Activated T-cell treated with anti-CD3 and anti-CD28 coated beads, Interleukin-2, amount 50 U/mL, for 1 hour (primary cell): ENCODE measurements at places on chromosomes 4 and X.

DNA sequence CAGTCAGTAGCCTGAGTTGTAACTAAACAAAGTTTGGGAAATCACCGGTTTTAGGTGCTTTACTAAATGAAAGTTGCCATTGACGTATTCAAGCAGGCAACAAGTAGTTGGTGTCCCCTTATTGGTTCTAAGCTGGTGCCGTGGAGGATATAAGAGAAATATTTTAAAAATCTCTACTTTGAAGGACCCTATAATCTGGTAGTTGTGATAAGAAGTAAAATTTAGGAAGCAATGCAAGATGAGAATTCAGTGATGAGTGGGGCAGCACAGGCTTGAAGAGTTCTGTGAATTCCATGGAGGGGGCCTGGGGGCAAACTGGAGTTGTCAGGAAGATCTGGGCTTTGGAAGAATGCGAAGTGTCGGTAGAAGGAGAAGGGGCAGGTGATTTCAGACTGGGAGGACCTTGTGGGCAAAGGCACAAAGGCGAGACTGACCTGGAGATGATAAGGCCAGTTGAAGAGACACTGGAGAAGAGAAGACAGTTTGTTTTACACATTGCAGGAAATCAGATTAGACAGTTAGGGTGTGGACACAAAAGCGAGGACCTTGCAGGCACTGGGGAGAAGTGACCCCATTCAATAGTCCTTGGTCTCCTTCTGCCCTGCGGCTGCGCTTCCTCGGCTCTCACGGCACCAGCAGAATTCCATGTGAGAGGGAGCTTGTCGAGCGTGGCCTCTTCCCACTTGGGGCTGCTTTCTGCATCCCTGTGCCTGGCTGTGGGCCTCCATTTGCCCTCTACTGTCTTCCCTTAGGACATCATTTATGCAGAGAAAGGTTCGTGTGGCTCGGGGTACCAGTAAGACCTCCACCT, 1.3 kb downstream of the RHOH start:
- peak; percentile 61 for DNase-seq

GRCh38 chr4:153549405-153549804, 83.2 kb downstream of the TMEM131L start:
- DNase-seq: no peak

DNA sequence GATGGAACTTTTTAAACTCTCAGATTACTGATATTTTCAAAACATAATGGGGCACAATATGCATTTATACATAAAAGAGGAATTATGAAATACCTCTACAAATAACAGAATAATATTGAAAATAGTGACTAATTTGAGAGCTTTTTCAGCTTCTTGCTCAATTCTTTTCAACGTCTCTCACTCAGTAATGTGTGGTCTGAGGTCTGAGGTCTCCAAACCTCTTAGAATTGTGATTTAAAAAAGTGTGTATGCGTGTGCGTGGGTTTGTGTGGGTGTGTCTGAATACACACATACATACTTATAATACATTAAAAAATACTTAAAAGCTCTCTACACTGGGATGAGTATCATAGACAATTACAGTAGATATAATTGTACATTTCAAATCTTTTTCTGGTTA, 7.9 kb downstream of the NDNF start:
- DNase-seq: no peak

DNA sequence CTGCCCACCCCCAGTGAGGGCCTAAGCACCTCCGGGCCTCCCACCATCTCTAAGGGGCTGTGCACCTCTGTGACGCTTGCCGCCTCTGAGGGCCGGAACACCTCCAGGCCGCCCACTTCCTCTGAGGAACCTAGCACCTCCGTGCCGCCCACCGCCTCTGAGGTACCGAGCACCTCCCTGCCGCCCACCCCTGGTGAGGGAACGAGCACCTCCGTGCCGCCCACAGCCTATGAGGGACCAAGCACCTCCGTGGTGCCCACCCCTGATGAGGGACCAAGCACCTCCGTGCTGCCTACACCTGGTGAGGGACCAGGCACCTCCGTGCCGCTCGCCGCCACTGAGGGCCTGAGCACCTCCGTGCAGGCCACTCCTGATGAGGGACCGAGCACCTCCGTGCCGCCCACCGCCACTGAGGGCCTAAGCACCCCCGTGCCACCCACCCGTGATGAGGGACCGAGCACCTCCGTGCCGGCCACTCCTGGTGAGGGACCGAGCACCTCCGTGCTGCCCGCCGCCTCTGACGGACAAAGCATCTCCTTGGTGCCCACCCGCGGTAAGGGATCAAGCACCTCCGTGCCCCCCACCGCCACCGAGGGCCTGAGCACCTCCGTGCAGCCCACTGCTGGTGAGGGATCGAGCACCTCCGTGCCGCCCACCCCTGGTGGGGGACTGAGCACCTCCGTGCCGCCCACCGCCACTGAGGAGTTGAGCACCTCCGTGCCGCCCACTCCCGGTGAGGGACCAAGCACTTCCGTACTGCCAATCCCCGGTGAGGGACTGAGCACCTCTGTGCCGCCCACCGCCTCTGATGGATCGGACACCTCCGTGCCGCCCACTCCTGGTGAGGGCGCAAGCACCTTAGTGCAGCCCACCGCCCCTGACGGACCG, 977 bp downstream of the MAGEE1 start:
- DNase-seq: peak; percentile 54

DNA sequence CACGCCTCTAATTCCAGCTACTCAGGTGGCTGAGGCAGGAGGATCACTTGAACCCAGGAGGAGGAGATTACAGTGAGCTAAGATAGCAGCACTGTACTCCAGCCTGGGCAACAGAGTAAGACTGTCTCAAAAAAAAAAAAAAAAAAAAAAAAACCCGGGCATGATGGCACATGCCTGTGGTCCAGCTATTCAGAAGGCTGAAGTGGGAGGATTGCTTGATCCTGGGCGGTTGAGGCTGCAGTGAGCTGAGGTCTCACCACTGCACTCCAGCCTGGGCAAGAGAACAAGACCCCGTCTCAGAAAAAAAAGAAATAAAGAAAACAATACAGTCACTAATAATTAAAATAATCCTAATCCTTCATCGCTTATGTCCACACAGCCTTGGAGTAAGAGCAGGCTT, 68.1 kb downstream of the APBB2 start:
- no peak for DNase-seq

DNA sequence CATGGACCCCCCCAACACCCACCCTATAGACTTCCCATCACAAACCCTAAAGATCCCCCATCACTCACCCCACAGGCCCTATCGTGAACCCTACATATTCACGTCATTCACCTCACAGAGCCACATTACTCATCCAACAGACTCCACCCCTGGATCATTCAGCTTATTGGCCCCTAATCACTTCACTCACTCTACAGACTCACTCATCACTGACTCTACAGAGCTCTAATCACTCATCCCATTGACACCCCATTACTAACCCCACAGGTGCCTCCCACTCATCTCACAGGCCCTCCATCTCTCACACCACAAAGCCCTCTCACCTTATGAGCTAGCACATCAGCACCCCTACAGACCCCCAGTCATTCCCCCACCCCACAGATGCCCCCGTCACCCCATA, 6.3 kb upstream of the TBC1D25 start:
- no peak for DNase-seq

DNA sequence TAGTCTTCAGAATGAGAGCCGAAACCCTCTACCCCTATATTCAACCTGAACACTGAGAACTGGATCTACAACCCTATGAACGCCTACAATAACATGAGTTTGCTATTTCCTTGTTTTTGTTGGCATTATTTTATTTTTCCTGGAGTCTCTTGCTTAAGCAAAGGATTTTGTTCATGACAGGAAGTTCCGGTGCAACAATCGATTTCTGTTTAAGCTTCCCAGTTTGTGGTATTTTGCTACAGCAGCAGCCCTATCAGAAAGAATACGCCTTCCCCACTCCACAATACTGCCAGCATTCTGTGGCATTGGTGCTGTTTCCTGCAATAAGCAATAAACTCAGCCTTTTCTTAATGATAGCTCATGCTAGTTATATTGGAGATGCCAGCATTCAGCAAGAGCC, 60.9 kb downstream of the NPY5R start:
- DNase-seq: no peak

DNA sequence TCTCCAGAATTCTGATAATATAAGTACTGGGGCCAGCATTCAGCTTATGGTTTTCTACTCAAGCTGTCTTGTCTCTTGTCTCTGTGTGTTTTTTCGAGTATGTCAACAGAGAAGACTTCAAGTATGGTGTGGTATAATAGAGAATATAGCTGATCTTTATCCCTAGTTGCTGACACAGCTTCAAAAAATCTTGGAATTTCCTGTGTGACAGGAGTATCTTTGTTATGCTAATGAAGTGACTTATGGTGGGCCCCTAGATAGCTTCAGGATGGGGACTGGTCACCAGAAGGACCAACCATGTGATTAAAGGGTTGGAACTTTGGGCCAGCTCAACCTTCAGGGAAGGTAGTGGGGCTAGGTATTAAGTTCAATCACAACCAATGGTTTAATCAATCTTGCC, 2.9 kb downstream of the GPRASP3 start:
- DNase-seq: no peak

DNA sequence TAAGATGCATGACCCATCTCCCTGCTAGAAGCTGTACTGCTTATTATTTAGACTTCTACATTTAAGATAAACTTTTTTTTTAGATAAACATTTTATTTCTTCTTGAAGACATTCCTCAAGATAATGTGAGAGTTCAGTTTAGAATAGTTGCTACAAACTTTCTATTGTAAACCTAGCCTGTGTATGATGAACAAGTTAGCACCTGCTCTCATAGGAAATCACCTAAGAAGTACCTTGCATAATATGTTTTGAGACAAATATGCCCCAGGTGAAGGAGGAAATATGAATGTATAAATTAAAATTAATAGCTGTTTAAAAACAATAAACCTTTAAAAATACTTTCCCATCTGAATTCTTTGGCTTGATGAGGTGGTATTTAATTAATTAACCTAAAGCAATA, 35.6 kb downstream of the RASGEF1B start:
- no peak for DNase-seq

GRCh38 chrX:9997041-9997440, 29.9 kb downstream of the CLDN34 start:
- no peak for DNase-seq

DNA sequence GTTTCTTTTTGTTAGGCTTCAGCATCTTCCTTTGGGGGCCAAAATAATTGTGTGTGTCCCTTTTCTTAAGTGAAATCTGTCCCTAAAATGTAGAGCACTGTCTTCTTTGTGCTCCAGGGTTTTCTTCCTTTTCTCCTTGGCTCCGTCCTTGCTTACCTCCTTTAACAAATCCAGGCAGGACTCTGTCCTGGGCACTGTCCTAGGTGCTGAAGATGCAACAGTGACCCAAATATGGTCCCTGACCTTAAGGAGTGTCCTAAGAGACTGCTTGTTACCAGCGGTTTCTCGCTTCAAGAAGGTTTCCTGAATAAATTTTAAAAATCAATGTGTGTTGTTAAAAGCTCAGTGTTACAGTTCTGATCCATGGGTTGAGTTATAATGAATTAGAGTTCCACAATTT, 471.8 kb downstream of the KCNIP4 start:
- DNase-seq: no peak

- DNase-seq: no peak
These were observed 390.8 kb downstream of the ADGRL3 start for GRCh38 chr4:61590881-61591280.

DNA sequence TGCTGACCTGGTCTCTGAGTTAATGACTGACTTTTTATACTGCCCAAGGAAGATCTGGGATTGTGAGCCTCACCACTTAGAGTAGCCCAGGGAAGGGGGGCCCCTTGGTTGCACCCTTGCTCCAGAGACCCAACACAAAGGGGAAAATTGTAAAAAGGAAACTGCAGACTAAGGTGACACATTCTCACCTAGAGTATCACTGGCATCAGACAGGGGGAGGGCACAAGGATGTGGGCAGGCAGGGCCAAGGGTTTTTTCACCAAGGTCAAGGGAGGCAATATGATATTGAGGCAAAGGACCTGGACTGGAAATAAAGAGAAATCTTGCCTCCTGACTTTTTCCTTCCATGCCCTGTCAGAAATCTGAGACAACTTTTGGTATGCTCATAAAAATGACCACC, 386.2 kb upstream of the FGF16 start:
- no peak for DNase-seq

- DNase-seq: no peak
These were observed 196.4 kb upstream of the RADX start for GRCh38 chrX:106415276-106415895.

DNA sequence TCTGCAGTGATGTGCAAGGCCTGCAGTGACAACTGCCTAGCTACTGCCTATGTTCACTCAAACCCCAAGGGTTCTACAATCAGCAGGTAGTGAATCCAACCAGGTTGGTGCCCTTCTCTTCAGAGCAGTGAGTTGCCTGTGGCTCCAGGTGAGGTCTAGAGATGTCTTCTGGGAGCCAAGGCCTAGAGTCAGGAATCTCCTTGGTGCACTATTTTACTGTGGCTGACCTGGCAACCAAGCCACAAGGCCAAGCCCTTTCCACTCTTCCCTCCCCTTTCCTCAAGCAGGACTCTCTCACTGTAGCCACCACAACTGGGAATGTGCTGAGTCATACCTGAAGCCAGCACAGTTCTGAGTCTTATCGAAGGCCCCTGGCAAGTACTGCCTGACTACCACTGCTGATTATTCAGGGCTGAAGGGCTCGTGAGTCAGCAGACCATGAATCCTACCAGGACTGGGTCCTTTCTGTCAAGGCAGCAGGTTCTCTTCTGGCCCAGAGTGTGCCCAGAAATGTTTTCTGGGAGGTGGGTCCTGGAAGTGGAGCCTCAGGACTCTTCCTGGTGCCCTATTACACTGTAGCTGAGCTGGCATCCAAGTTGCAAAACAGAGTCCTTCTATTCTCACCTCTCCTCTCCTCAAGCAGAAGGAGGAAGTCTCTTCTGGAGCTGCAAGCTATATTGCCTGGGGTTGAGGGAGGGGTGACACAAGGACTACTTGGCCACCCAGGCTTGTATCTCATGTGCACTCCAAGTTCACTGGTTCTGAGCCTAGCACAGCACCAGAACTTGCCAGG, 111.6 kb downstream of the BTC start:
- DNase-seq: no peak

DNA sequence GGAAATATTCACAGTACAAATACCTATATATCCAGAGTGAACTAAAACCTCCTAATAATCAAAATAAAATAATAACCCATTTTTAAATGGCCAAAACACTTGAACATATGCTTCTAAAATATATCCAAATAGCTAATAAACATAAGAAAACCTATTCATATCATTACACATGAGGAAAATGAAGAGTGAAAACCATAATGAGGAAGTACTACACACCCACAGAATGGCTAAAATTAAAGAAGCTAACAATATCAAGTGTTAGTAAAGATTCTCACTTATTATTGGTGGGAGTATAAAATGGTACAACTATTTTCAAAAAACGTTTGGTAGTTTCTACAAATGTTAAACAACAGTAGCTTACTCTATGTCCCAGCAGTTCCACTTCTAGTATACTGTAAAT, 92.1 kb downstream of the KLHL13 start:
- no peak for DNase-seq

- no peak for DNase-seq
These were observed 756.1 kb downstream of the SH3BGRL start for GRCh38 chrX:81957900-81958545.

- no peak for DNase-seq
These were observed 52.2 kb downstream of the PRDM5 start for GRCh38 chr4:120870279-120870673.

GRCh38 chrX:97524340-97524739, 640.6 kb downstream of the RPA4 start:
- no peak for DNase-seq

GRCh38 chr4:87497578-87497977, 31.6 kb downstream of the SPARCL1 start:
- no peak for DNase-seq
